ENCODE measurements at places on chromosomes 1 and 21.

DNA sequence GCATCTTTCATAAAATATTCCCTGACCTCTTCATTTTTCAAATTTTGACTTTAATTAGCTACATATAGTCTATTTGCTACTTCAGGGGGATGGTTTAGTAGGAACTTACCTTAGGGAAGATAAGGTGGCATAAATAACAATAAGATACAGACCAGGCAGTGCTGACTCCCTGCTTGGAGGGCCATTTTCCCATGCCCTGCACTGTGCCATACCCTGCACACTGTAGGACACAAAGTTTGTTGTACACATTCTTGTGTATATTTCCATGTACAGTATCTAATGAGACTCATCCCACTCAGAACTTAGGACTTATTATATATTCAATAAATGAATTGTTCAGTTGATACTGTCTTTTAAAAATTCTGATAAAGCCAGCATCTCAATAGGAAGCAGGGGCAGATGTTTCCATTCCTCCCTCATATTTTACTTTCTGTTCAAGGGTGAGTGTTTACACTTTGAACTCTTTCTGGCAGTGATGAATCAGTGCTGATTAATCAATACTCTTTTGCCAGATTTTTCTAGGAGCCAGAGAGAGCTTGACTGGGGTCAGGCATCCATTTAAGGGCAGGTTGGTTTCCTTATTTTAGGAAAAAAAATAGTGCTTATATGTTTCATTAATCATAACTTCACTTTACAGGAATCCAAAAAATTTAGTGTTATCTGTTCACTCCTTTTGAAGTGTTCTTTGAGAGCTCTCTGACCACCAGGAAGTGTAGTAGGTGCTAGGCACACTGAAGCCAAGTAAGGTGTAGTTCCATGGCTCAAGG is 30.6 kb downstream of the MPZL1 start:
- no peak for DNase-seq

DNA sequence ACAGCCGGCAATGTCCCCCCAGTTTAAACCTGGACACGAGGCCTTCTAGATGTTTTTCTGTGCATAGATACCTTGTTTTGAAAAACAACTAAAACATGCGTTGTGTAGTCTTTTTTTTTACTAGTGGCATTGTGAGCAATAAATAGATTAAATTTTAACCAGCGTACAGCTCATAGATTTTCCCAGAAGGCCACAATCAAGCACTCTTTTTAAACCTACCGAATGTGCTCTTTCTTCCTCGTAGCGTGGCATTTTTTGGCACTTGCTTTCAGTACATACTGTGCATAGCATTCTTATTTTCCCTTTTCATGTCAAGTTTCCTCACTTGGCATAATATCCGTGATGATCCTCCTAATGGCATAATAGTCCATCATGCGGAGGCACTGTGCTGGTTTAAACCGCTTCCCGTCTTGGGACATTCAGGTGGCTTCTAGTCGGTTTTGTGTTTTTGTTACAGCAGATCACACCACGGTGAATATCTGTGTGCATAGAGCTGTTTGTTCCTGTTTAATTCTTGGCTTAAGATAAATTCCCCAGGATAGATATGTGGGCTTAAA is 95.3 kb downstream of the PDE9A start:
- no peak for DNase-seq

DNA sequence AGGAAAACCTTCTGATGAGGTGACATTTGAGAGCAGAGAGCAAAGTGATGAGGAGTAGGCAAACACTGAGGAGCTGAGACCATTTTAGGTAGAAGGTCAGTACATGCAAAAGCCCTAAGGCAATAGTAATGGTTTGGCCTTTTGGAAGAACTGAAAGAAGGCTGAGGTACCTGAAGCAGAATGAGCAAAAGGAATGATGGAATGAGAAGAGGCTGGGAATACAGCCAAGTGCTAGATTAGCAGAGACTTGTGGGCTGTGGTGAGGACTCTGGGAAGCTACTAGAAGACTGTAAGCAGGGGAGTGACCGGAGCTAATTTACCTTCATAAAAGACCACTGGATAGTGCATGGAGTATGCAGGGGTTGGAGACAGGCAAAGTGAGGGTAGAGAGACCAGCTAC is 77.9 kb downstream of the GFI1 start:
- DNase-seq = no peak

DNA sequence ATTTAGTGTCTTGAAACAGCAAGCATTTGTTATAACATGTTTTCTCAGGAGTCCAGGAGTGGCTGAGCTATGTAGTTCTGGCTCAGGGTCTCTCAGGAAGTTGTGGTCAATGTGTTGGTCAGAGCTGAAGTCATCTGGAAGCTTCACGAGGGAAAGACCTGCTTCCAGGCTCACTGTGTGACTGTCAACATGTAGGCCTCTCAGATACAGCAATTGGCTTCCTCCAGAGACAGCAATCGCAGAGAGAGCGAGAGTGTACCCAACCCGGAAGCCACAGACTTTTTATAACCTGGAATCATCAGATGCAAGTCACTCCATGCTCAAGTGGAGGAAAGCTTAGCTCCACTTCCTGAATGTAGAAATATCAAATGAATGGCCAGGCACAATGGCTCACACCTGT is 40.9 kb downstream of the TNFRSF9 start:
- no peak for DNase-seq

DNA sequence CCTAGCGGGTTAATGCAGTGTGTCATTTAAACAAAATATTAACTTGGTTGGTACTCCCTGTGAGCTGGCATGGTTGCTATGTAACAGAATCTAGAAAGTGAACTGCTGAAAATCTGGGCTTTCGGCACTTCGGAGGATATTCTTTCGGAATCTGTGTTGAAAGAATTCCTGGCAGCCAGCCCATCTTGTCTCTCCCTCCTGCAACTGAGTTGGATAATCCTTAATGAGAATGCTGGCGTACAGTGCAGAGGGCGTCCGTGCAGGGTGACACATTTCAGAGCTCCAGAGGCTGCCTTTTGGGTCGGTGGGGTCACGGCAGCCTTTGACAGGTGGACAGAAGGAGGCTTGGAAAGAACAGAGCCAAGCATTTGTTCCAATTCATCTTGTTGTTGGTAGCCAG is 3.7 kb downstream of the KAZN start:
- no peak for DNase-seq

GRCh38 chr1:241846862-241847539 is 1.0 kb upstream of the EXO1 start:
- DNase-seq = no peak

DNA sequence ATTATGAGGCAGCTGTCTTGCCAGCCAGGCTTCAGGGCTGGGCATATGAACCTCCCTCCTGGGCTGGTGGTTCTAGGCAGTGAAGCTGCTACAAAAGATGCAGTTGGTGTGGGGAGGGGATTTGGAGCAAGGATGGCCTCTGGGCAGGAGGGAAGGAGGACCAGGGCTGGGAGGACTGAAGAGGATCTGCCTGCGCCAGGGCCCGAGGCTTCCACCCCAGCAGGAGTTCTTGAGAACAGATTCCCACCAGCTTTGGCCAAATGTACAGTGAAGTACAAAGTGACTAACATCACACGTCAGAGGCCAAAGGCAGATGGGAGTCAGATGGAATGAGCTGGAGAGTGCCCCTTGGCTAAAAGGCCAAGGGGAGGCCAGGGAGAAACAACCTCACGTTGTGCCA is 62.4 kb downstream of the DDX20 start:
- no peak for DNase-seq

DNA sequence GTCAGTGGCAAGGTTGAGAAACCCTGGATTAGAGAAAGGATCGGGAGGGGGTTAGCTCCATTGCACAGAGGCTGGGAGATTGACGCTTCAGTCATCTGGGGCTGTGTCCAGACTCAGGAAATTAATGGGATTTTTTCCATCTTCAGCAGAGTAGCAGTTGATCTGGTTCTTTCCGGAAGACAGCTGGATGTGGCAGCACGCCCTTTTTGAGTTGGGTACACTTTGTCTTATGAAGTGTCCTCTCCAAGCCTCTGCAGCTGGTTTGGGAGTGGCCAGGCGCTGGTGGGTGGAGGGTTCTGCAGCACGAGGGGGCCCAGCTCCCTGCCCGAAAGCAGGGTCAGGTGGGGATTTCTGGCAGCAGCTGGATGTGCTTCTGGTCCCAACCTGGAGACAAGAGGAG is 95.1 kb downstream of the TAS1R2 start:
- DNase-seq = no peak

GRCh38 chr1:66271904-66272254 is 262.1 kb upstream of the SGIP1 start:
- no peak for DNase-seq

- no peak for DNase-seq
These were observed 35.8 kb upstream of the HIVEP3 start for GRCh38 chr1:41954533-41954944.

DNA sequence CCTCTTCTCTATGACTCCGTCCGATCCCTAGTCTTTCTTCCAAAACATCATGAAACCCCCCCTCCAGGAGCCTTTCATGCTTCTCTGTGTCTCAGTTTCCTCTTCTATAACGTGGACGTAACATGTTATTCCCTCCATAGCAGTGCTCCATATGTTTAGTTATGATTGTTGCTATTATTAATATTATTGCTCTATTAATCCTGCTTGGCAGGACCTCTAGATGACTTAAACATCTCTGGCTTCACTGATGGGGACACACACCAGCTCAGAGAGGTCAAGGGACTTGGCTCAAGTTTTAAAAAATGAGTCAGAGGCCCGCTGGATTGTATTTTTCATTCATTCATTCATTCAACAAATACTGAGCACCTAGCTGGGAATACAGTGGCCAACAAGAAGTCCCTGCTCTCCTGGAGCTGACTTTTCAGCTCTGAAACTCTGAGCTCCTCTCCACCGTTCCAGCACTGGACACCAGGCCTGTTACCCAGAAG is 404 bp upstream of the CPLANE2 start:
- DNase-seq = no peak

GRCh38 chr1:248831842-248832241 is 6.1 kb upstream of the SH3BP5L start:
- DNase-seq = no peak

DNA sequence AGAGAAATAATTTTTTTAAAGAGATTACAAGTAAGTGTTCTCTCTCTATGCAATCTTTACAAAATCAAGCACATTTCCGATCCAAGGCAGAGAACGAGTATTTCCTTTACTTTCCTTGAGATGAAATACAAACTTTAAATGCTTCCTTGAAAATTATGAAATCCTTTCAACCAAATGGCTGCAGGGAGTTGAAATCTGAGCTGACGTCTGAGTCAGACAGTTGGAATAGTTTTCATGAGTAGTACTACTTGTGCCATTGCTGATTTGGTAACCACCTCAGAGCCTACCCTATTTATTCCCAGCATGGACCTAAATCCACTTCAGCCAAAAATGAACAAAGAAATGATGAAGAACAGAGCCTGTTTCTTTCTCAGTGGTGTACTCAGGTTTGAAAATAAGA is 183.6 kb downstream of the GIPC2 start:
- no peak for DNase-seq

DNA sequence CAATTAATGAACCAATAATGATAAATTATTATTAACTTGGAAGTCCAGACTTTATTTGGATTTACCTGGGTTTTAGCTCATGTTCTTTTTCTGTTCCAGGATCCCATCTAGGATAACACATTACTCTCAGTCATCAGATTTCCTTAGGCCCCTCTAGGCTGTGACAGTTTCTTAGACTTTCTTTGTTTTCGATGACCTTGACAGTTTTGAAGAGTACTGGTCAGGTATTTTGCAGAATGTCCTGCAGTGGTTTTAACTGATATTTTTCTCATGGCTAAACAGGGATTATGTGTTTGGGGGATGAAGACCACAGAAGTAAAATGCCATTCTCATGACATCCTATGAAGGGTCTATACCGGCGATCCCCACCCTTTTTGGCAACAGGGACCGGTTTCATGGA is 144.0 kb downstream of the NAV1 start:
- no peak for DNase-seq

DNA sequence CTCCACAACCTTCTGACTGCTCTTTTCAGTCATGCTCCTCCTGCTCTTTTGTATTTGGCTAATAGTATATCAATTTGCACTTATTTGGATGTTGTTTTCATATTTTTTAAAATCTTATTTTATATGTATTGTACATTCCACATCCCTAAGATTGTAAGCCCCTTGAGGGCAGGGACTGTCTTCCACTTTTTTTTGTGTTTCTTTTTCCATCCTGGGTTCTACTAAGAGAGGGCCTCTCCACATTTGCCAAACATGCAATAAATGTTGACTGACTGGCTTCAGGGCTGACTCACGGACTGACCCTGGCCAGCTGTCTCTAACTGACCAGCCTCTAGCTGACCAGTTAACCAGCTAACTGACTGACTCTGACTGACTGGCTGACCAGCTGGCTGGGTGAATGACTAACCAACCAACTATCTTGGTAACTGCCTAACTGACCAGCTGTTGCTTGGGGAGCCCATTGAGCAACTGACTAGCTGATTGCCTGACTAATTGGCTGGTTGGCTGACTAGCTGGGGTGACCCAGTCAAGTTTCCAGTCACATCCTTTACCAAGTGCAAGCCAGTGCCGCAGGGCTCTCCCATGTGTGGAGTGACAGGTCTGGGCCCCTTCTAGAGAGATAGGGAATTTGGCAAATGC is 16.1 kb downstream of the CSF1 start:
- no peak for DNase-seq

GRCh38 chr1:172140591-172140990 is 279.9 kb upstream of the C1orf105 start:
- no peak for DNase-seq

- no peak for DNase-seq
These were observed 107.0 kb upstream of the KRTAP19-8 start for GRCh38 chr21:31145274-31145673.

- DNase-seq = no peak
These were observed 37.0 kb upstream of the TENT5B start for GRCh38 chr1:27049607-27050006.

DNA sequence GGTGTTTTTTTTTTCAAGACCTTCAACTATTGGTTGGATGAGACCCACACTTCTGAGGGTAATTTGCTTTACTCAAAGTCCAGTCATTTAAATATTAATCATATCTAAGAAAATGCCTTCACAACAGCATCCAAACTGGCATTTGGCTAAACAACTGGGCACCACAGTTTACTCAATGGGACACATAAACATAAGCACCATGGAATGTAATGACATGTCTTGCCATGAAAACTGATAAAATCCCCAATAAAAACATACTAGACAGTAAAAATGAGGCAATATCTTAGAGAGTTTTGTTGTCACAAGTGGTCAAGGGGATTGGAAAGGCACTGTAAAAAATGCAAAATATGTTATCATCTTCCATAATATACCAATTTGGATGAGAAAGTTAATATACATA is 838.8 kb upstream of the ADAMTS5 start:
- no peak for DNase-seq

DNA sequence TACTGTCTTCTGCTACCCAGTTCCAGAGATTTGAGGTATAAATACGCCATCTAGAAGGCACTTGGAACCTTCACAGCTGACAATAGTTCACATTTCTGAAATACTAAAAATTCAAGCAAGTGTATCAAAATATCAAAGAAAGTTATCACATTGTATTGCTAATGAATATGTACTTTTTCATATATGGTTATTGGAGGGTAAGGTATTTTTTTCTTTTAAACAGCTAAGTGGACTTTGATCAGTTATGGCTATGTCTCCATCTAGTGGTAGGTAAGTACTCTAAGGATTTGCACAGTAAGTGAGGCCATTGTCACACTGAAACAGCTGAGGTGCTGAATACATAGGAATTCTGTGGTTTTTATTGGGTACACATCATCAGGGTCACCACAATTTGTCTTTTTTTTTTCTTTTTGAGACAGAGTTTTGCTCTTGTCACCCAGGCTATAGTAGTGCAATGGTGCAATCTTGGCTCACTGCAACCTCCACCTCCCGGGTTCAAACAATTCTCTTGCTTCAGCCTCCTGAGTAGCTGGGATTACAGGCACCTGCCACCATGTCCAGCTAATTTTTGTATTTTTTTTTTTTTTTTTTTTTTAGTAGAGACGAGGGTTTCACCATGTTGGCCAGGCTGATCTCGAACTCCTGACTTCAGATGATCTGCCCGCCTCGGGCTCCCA is 49.1 kb upstream of the CR2 start:
- DNase-seq = peak; percentile 49

Data from GM12864 (cell line).